Fibroblast of lung (primary cell): ENCODE measurements at places on chromosomes 11 and 22. TPM values are rescaled to one million over a fixed set of nuclear protein-coding genes. Genes with fewer than 3 reads are reported as not detected.

FAT3 gene
- total RNA-seq: 5.9 and 16.2 TPM in 2 replicates

FGF4 gene
- not detected in 2 replicates for total RNA-seq

SCGB1A1 gene
- not detected in 2 replicates for total RNA-seq

ARHGAP20 gene
- 9.4 and 11.6 TPM in 2 replicates for total RNA-seq

KBTBD3 gene
- 4.9 and 12.4 TPM in 2 replicates for total RNA-seq

NXPE1 gene
- not detected in 2 replicates for total RNA-seq

KCTD21 gene
- 7.2 and 8.1 TPM in 2 replicates for total RNA-seq

APOL5 gene
- total RNA-seq: not detected in 2 replicates
